A549 treated with Mapracorat at 1 μM for 4 hours (cell line): ENCODE measurements at places on chromosomes 6 and 20. TPM values are rescaled to one million over a fixed set of nuclear protein-coding genes. Genes with fewer than 3 reads are reported as not detected.

The PRDM13 gene
- 0.88 to 1.3 TPM (median 1.1 TPM) in 5 replicates for total RNA-seq

The TUBB1 gene
- total RNA-seq, result not detected in 5 replicates

The TMEM239 gene
- not detected in 5 replicates for total RNA-seq

The KCNK16 gene
- not detected in 5 replicates for total RNA-seq

The SYCP2L gene
- 1.7 to 2.9 TPM (median 2.5 TPM) in 5 replicates for total RNA-seq

The POPDC3 gene
- 23.4 to 25.4 TPM (median 24.4 TPM) in 5 replicates for total RNA-seq

The PKHD1 gene
- total RNA-seq, result not detected in 5 replicates

The WFDC8 gene
- not detected in 5 replicates for total RNA-seq

The CFB gene
- total RNA-seq, result 1.9 to 2.3 TPM (median 2.0 TPM) in 5 replicates

The BCAS4 gene
- total RNA-seq, result 26.5 to 34.5 TPM (median 30.7 TPM) in 5 replicates

The SIM1 gene
- not detected in 5 replicates for total RNA-seq
